Heart right ventricle (tissue), 16 donors: ENCODE measurements at places on chromosomes 11 and 22.

DNA sequence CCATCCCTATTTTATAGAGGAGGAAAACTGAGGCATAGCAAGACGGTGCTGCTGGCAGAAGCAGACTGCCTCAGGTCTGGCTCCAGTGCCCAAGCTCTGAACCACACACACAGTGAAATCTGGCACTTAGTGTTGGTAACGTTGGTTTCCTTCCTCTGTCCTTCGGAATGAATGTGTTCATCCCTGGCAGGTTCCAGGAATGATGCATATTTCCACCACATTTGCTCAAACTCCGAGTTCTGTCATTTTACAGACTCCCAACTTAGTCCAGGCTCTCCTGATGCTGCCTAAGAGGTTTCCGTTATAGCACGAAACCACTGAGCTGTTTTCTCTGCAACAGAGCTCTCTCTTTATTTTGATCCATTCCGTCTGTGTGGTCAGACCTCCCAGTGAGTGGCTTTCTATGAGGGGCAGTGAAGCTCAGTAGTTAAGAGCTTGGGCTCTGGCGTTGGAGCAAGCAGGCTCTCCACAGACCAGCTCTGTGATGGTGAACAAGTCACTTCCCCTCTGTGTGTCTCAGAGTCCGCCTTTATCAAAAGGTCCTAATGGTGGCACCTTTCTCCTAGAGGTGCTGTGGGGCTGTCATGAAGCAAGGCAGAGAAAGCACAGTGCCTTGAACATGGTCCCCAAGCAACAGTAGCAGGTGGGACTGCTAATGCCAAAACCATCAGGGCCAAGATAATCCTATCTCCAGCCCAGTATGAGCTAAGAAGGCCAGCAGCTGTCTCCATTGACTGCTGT, 200.3 kb downstream of the MYO18B start:
- DNase-seq = no peak

- DNase-seq = no peak
Observed at GRCh38 chr11:14308114-14308896, 50.7 kb downstream of the RRAS2 start.

- DNase-seq = no peak
Observed at GRCh38 chr11:16577490-16577889, 161.0 kb upstream of the C11orf58 start.

DNA sequence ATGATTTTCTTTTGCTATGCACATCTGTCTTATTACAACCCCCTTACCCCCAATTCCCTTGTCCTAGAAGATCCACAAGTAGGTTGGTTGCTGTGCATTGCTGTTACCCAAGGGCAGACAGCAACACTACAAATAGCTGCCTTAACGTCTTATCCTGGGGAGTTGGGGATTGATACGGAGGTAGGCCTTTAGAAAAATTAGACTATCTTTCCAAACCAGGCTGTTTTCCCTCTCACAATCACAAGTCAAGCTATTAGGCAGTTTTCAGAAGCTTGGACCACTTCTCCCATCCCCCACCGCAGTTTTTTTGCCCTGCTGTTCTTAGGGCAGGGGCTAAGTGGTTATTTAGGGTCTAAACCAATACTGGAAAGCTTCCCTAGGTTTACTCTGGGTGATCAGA, 2.8 kb upstream of the PHLDB1 start:
- no peak for DNase-seq

DNA sequence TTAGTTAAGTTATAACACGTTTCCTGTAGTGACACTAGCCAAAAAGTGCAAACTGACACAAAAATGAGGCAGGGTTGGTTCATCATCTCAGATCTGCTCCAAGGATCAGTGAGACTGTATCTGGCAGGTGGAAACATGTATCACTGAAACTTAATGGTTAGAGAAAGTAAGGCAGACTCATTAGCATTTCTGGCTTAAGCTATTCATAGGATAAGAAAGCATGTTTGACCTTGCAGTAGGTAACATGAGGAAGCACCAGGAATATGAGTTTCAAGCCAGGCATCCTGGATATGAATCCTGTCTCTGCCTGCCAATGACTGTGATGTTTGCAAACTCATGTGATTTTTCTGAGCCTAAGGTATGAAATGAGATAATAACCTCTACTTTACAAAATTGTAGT, 732.1 kb downstream of the NELL1 start:
- DNase-seq = no peak

- DNase-seq = no peak
Observed at GRCh38 chr11:75302371-75302770, 49.1 kb downstream of the ARRB1 start.

DNA sequence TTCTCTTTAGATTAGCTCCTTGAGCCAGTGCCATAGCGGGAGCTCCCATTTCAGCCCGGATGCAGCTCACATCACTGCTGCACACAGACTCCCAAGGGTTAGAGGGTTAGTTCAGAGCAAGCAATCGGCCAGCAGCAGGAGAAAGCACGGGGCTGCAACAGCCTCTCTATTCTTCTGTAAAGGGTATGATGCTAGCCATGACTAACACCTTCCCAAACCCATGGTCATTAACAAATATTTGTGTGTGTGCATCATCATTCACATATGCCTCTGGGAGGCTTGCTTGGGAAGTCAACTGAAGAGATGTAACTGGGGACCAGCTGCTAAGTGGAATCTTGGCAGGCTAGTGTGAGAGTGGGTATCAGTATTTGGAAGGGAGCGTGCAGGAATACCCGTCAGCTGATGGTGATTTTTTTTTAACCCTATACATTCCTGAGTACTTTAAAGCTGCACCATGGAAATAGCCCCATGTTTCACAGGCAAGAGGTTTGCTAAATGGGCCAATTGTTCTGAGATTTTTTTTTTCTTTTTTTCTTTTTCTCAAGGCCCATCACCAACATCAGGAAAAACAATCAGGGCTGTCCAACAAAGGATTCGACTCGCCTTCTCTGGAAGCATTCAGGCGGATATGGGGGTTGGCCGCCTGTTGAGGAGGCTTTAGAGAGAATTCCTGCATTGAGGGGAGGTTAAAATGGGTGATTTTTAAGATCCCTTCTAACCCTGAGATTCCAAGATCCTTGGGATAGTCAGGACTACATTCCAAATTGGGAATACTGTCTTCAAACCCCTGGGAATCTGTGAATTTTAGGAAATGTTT, 33.2 kb upstream of the CCDC89 start:
- peak; percentile 20 for DNase-seq

- no peak for DNase-seq
Observed at GRCh38 chr11:108199446-108200321, 22.8 kb downstream of the NPAT start.

DNA sequence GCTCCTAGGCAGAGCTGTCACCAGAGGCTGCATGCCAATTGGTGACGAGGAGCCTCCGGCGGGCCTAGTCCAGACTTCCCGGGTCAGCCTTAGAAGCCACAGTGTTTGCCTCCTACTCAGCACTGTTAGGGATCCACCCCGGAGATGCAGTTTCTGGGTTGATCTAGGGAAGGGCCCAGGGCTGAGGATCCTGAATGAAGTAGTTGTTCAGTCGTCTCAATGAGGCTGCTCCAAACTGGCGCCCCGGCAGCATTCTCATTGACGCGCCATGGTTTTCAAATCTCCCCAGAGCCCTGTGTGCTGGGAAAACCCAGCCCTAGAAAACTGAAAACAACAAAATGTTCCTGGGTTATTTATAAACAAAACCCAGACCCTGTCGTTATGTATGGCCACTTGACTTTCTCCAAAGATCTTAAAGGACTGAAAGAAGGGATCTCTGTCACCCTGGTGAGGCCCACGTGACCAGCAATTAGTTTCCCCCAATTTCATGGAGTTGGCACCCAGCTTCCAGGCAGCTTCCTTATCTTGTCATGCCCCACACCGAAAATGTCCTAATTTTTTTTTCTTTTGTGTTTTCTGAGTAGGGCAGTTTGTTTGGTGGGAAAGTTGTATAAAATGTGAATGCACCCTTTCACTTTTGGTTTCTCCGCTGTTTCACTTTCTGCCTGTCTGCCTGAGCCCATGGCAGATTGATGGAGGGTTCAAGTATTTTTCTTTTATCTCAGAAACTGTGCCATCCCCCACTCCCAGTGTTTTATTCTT, 2.0 kb upstream of the EHD1 start:
- DNase-seq = no peak

GRCh38 chr11:45209891-45210699, 63.7 kb downstream of the PRDM11 start:
- DNase-seq = peak; percentile 84

DNA sequence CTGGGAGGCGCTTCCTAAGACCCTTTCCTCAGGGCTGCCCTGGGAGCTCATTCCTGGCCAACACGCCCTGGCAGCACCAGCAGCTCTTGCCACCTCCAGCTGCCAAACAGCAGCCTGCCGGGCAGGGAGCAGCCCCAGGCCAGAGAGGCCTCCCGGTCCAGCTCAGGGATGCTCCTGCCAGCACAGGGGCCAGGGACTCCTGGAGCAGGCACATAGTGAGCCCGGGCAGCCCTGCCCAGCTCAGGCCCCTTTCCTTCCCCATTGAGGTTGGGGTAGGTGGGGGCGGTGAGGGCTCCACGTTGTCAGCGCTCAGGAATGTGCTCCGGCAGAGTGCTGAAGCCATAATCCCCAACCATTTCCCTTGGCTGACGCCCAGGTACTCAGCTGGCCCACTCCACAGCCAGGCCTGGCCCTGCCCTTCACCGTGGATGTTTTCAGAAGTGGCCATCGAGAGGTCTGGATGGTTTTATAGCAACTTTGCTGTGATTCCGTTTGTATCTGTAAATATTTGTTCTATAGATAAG, 7.6 kb downstream of the SLC39A13 start:
- peak; percentile 86 for DNase-seq

- no peak for DNase-seq
Observed at GRCh38 chr11:67441098-67441563, 2.1 kb downstream of the CORO1B start.

GRCh38 chr11:6652182-6652581, 3.4 kb downstream of the DCHS1 start:
- no peak for DNase-seq

GRCh38 chr22:42863349-42863961, 6.4 kb upstream of the ARFGAP3 start:
- DNase-seq = no peak

DNA sequence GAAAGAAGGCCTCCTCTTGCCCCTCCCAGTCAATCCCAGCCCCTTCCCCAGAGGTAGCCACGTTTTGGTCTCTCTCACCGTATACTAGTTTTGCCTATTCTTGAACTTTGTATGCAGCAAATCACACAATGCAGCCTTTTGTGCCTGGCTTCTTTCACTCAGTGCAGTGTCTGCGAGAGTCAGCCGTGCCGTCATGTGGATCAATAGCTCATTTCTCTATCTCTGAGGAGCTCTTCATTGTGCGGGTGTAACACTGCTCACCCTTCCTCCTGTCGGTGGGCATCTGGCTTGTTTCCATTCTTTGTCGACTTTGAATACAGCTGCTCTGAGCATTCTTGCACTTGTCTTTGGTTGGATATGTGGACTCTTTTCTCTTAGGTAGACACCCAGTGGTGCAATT, 146.5 kb downstream of the CACNA1I start:
- DNase-seq = no peak

DNA sequence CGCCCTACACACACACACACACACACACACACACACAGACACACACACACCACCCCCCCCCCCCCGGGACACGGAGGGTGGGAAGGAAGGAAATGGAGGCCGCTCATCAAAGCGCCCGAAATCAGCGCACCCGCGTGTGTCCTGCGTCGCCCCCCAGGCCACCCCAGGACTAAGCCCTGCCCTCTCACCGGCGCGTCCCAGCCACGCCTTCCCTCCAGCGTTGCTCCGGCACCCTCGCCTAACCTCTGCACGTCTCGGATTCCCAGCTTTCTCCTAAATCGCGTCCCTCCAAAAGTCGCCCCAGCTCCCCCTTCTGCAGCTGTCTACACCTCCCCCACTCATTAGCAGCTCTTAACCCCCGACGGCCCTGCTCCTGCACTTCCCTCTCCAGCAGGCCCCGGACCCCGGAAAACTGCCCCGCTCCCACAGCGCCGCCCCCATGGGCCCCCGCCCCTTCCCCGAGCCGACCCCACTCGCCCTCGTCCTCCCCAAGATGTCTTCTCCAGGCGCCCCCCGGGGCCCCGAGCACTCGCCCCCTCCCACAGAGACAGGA, 557 bp downstream of the PACSIN2 start:
- peak; percentile 50 for DNase-seq

DNA sequence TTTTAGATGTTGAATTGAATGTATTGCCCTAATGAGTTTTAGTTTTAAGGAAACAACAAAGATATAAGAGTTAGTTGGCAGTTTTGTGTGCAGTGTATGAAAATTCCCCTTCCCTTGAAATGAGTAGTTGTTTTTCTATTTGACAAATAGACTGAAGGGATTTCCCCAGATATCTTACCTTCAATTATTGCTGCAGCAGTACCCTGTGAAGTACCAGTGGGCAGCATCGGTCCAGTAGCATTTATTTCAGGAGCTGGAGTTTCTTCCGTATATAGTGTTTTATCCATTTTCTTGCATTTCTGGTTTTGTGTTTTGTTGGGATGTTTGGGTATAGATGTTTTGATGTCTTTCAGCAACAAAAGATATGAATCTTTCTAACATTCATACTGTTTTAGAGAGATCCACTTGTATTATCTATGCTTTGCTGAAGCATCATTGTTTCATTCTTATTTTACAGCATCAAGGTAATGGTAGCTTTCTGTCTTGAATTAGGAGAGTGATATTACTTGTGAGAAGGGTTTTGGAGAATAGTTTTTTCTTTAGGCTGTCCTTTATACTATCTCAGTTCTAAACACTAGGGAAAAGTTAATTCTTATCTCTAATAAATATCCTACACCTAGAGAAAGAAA, 7.4 kb downstream of the KMT2A start:
- no peak for DNase-seq

DNA sequence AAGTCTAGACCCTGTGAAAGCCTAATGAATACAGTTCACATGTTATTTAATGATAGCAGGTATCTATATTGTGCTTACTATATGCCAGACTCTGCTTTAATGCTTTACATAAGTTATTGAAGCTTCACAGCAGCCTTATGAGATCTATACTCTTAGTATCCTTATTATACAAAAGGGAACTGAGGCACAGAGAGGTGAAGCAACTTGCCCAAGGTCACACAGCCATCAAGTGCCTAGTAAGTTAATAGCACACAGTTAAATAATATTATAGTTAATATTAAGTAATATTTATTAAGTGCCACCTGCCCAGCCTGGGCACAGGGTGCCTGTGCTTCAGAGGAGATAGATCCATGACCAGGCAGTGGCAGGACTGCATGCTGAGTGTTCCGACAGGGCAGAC, 78.1 kb downstream of the TP53I11 start:
- no peak for DNase-seq

GRCh38 chr22:38704654-38705234, 1.0 kb upstream of the GTPBP1 start:
- no peak for DNase-seq

GRCh38 chr11:1483445-1483961, 3.1 kb downstream of the MOB2 start:
- no peak for DNase-seq

DNA sequence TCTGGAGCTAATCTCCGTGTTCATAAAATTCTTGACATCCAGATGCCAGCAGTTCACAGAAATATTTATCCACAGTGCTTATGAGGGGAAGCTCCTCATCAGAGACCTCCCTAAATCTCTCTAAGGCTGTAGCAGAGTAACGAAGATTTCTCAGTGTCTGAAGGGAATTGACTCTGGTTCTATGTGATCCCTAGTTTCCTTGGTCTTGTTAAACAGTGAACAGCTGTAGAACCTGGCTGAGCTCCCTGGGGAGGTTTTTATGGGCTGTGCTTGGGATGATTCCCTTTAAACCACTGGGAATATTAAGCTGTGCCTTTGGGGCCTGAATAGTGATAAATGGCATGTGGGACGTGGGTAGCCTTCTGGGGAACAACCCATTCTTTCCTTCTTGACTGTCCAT, 43.7 kb upstream of the ARHGAP20 start:
- DNase-seq = no peak
